ENCODE measurements at places on chromosomes 4 and X.

GRCh38 chr4:5719350-5720055 lies 8.5 kb downstream of the EVC start:
- no peak for DNase-seq

DNA sequence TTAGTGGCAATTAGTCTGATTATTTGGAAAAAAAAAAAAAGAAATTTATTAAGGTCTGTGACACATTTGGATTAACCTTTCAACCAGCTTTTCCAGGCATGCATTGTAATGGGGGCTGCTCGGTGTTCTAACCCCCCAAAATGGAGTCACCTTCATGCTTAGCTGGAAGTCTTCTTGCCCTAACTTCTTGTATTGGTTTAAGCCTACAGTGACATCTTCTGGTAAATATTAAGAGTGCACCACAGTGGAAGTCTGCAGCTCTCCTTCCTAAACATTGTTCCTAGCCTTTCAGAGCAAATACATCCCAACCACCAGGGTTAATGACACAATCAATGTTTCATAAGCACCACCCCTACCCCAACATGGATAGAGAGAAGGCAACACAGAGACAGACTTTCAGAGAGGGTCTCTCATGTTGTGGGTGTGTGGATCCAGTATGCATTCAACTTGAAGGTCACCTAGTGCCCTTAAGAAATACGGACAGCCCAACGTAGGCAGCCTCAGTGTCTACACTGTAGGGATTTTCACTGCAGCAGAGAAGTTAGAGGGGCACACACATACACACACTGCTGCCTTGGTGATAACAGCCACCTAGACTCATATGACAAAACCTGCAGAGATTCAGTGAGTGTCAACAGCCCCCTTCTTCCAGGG lies 142.9 kb upstream of the MBNL3 start:
- DNase-seq = no peak

DNA sequence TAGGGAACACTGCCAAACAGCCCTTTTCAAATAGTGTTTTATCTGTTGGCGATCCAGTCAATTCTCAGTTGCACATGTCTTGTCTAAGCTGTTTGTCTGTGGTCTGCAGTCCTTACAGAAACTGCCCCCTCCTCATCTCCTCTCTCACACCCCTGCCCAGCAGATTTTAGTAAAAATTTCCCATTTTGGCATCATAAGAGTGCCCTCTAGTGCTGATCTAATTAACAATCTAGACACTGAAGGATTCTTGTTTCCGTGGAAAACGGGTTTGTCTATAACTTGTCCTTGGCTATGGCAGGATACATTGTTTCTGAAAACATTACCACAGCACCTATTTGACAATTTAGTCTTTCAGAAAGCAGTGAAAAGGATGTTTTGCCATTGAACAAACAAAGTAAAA lies 227.2 kb upstream of the MBNL3 start:
- DNase-seq = no peak

DNA sequence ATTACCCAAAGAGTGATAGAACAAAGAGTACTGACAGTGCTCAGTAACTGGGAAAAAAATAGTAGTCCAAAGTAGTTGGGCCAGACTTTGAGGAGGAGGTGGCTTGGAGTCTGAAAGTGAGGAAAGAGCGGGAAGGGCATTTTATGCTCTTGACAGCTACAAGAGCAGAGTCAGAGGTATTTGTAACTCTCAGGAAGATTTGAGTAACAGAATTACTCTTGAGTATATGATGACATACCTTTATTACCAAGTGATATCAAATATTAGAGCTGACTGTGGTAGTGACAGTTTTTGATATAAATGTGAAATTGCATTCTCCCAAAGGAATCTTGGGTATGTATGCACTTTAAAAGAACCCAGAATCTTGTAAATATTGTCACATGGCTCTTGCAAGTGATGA lies 2.2 kb downstream of the SLAIN2 start:
- no peak for DNase-seq

DNA sequence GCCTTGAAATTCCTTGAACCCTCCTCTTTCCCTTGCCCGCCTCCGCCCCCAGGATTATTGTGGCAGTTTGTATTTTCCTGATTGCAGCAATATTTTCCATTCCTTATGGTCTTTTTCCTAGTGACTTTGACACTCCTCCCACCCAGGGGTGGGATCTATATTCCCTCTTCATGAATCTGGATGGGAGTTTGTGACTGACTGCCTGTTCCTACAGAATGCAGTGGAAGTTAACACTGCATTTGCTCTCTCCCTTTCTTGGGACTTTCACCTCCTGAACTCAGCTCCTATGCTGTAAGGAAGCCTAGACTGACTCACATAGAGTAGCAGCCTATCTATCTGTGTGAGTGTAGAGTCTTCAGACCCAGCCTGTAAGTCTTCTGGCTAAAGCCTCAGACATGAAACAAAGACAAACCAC lies 2.2 kb downstream of the FUNDC2 start:
- no peak for DNase-seq

- DNase-seq = no peak
Measured at GRCh38 chr4:3527914-3528876, 4.0 kb downstream of the LRPAP1 start.

GRCh38 chrX:154714925-154715324 lies 36.0 kb downstream of the GAB3 start:
- no peak for DNase-seq

DNA sequence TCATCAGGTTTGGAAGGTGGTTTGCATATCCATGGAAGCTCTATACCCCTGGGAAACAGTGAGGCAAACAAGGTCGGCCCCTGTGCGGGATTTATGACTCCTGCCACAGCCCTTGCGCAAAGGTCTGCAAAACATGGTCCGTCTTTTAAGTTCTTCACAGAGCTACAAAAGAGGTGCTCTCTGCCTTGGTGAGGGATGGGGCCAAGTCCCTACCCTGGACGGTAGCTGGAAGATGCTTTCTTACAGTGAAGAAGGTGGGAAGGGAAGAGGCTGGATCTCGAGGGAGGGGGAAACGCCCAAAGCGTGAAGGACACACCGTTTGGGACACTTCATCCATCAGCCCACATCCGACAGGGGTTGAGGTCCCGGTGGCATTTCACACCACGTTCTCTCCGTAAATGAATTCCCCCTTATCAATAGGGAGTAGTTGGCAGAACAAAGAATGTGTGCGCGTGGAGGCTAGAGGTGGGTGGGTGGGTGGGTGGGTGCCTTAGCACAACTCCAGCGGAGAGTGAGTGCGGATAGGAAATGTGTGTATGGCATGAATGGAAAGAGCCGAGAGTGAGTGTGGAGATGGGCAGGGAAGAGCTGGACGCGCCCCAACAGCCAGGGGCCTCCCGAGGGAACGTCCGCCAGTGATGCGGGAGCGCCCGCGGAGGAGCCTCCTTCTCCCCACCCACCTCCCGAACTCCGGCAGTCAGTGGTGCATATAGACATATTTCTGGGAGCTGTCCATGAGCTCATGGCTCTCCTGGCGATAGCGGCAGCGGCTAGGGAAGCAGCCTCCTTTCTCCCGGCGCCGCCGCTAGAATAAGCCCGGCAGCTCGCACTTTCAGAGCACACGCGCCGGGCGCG lies 68.3 kb downstream of the LARP7 start:
- DNase-seq = no peak

DNA sequence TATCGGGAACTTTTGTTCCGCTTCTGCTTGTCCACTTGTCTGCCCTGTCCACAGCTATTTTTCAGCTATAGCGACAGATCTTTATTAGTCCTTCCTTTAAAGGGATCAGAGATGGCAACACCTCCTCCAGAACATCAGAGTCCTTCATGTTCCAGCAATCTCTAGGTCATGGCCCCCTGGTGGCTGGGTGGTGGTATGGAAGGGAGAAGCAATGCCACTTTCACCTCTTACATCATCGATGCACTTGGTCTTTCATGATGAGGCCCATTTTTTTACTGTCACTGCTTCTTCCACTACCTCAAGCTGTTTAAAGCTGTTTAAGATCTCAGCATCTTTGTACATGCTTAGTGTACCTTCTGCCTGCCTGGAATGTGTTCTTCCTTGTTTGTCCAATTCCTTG lies 106.7 kb downstream of the ARHGAP6 start:
- no peak for DNase-seq

DNA sequence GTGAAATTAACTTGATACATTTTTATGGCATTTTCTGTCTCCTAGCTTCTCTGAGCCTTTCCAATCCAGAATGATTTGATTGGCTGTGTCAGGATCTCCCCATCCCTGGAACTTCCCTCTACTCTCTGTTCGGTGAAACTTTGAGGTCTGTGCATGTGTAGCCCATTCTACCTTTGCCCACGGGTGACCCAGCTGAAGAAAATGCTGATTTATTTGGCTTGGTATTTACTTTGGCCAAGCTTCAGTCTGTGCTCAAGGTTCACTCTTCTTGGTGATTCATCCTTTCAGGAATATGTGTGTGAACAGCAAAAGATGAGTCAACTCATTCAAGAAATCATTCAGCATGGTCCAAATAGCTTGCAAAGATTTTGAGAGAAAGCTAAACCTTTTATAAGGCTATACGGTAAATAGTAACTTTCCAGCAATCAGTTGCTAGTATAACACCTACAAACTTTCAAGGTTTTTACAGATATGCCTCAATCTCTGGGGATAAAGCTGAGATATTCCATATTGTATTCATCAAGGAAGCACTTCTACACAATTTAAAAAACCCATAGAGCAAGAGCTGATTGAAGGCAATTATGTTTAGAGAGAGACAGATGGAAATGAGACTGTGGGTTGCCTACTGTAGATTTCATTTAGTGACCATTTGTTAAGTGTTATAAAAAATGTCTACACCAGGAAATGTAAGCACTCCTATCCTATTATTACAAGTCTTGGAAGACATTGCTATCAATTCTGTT lies 233.9 kb upstream of the CXXC4 start:
- no peak for DNase-seq

GRCh38 chrX:109839694-109840567 lies 106.9 kb upstream of the ACSL4 start:
- DNase-seq = no peak

DNA sequence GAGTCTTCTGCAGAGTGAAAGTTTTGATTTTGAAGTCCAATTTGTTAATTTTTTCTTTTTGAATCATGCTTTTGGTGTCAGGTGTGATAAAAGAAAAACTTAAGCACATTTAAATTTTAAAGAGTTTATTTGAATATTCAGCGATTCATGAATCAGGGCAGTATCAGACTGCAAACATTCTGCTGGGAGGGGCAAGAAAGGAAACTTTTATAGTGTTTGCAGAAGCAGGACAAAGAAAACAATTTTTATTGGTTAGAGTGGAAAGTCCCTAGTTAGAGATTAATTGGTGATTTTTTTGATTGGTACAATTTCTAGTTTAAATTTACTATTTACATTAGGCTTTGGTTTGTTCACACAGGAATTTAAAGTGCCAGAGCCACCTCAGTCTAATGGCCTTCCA lies 1.5 kb upstream of the DIPK2B start:
- no peak for DNase-seq

GRCh38 chr4:112001041-112001440 lies 144.2 kb upstream of the FAM241A start:
- no peak for DNase-seq

Data from activated CD8-positive, alpha-beta memory T cell treated with anti-CD3 and anti-CD28 coated beads for 4 hours (primary cell).